Vagina (tissue), 2 donors: ENCODE measurements at places on chromosomes 12 and 14. TPM values are rescaled to one million over a fixed set of nuclear protein-coding genes. Genes with fewer than 3 reads are reported as not detected.

Gene PLEKHD1
- total RNA-seq = not detected

- DNase-seq = no peak
Observed at GRCh38 chr12:65755596-65755978, 68.7 kb upstream of the HMGA2 start.

Gene PLBD1
- total RNA-seq = 29.0 TPM

DNA sequence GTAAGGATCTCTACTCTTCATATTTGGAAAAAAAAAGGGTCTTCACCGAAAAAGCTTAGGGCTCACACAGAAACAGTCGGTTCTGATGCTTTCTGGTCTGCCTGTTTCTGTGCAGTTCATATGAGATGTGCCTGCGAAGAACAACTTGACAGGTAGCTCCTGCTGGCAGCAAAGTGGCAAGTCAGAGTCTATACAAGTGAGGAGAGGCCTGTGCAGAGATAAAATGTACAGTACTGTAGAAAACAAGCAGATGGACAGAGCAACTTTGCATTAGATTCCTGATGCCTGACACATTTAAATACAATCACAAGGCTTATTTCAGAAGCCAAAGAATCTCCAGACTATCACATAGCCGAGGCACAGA, 936.0 kb downstream of the DIO2 start:
- no peak for DNase-seq

DNA sequence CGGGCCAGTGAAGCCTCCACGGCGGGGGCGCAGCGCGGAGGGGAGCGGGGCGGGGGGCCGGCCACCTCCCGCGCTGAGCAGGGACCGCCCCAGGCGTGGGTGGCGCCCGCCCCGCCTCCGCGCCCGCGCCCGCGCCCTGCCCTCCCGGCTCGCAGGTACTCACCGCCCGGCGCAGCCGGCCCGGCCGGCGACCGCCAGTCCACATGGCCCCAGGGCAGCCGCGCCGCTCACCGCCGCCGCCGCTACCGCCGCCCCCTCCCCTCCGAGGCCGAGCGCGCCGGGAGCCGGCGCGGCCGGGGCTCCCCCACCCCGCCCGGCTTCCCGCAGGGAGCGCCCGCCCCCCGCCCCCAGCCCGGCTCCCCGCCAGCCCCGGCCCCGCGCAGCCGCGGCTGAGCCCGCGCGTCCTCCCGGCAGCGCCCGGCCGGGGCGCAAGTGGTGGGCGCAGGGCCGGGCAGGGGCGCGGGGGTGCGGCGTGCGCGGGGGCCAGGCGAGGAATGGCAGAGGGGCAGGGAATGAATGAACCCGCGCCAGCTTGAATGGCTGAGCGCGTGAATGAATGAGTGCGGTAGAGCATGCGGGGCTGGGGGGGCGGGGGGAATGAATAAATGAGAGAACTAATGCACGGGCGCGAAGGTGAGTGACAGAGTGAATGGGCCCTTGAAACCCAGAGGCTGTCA, at the start of gene BEGAIN:
BEGAIN (minus strand) TSS at position 332 of the 677 bp plus-strand sequence; CDS start at position 205, 127 bp downstream.
- no peak for DNase-seq

- no peak for DNase-seq
Observed at GRCh38 chr14:97718886-97719442, 921.8 kb downstream of the VRK1 start.

Gene LBHD2
- total RNA-seq = not detected

GRCh38 chr12:107228076-107228475, 134.7 kb upstream of the CRY1 start:
- DNase-seq = no peak

- no peak for DNase-seq
Observed at GRCh38 chr14:98937712-98938505, 334.1 kb downstream of the BCL11B start.

DNA sequence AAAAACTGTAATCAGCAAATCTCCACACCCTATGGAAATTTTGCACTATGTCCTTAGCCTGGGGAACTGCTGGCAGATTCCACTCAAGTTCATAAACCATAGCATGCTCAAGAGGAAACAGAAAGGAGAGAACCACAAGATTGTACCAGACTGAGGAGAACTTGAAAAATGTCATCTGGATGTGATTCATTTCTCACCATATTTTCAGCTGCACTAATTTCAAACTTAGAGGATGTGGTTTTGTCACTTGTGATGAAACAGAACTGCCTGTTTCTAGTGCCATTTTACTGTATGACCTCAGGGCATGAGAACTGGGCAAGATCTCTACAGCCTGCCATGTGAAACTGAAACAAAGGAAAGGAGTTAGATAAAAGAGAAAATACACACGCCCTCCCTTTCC, 1493.1 kb upstream of the FLRT2 start:
- DNase-seq = no peak

- no peak for DNase-seq
Observed at GRCh38 chr12:1046727-1047126, 55.7 kb downstream of the ERC1 start.

DNA sequence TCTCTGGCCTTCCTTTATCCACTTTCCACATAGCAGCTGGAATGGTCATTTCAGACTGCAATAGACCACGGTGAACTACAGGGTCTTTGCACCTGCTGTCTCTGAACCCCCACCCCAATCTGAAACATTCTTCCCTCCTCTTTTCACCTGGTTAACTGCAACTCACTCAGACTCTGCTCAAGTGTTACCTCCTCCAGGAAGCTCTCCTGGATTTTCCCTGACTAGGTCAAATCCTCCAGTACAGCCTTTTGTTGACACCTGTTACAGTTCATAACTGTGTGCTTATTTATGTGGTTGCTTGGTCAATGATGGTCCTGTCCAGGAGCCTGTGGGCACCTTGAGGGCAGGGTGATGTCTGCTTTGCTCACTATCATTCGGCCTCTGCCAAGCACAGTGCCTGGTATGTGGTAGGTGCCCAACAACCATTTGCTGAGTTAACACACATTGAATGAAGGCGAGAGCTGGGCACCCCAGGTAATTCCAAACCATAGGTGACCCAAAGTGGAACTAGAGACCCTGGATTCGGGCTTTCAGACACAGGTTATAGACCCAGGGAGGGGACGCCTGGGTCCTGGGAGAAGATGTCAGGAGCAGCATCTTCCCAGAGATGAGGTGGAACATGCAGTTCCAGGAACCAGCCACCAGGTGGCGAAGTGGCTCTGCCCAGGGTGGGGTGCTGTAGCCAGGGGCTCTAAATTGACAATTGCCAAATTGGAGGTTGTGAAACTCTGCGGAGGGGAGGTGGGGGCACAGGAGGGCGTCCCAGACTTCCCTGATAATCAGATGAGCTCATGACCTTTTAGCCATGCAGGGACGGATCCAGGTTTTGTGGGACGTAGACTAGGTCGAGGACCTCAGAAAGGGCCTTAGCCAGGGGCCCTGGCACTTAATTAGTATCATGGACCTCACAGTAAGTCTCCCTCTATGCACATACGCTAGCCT, 28.1 kb downstream of the TRPV4 start:
- no peak for DNase-seq

Gene GLIPR1L2
- total RNA-seq = 1.2 TPM

DNA sequence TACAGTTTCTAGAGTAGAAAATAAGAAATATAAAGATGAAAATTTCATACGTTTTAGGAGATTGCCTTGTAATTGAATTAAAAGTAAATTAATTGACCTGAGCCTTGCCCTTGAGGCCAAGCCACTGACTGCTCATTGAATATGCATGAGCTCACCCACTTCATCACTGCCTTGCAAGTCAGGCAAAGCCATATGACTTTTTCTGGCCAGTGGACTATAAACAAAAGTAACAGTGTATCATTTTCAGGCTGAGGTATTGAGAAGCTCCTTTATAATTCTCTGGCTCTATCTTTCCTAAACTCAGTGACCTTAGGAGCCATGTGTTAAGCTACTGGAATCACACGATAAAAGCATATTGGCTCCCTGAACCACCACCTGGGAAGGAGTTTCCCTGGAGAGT, 369.3 kb downstream of the NUAK1 start:
- no peak for DNase-seq

GRCh38 chr14:76926521-76927251, 100.5 kb downstream of the LRRC74A start:
- DNase-seq = no peak

Gene DDX54
- 52.5 TPM for total RNA-seq

DNA sequence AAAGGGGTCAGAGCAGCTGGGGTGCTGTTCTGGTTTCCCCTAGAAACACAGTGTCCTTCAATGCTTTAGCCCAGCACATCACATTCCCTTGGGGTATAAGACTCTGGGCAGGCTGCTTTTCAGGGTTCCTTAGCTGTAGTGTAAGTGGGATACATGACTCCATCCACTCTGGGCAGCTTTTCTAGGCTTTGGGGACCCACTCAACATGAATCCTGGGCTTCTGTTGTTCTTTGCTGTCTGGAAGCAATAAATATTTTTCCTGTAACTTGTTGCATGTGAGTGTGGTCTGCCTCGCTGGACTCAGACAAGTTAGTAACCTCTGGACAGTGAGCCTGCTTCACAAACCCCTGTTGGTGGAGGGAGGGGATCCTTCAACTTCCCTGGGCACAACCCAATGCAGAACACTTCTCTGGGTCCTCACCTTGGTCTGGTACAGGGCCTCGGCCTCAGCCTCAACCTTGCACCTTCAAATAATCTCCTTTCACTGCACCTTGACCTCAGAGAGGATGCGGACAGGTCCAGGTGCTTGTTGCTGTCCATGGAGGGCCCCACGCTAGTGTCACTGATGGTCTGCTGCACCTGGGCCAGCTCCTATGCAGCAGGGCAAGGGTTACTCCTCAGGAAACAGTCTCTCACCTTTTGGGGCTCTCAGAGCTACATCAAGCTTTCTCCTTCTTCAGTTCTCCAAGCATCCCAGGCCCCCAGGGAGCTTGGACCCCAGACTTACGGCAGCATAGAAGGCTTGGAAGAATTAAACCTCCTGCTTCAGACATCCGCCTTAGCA, 13.5 kb upstream of the KRT73 start:
- peak; percentile 77 for DNase-seq

DNA sequence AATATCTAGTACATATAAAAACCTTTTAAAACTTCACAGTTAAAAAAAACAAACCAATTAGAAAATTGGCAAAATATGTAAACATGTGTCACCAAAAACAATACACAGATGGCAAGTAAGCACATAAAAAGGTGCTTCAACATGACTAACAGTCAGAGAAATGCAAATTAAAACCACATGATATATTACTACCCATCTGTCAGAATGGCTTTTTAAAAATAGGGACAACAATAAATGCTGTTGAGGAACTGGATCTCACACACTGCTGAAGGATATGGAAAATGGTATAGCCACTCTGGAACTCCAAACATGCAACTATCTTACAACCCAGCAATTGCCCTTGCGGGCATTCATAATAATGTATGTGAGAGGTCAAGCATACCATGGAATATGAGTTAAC, 1153.6 kb downstream of the FLRT2 start:
- no peak for DNase-seq

Gene KRT78
- total RNA-seq = 89.1 TPM

GRCh38 chr12:124687174-124687902, 119.9 kb upstream of the NCOR2 start:
- DNase-seq = no peak
